Activated T-helper 2 cell treated with anti-CD3 and anti-CD28 coated beads, Interferon-gamma antibody, Interleukin-2, Interleukin-4, amounts not matched to agents 10 μg/mL and 5 μg/mL and 100 μg/mL, durations not matched to agents 14 hours and 24 hours and 36 hours (primary cell): ENCODE measurements at places on chromosomes 16 and 17. TPM values are rescaled to one million over a fixed set of nuclear protein-coding genes. Genes with fewer than 3 reads are reported as not detected.
A peak's percentile ranks its signal among the peaks of the same experiment; 100 is the strongest.

DNA sequence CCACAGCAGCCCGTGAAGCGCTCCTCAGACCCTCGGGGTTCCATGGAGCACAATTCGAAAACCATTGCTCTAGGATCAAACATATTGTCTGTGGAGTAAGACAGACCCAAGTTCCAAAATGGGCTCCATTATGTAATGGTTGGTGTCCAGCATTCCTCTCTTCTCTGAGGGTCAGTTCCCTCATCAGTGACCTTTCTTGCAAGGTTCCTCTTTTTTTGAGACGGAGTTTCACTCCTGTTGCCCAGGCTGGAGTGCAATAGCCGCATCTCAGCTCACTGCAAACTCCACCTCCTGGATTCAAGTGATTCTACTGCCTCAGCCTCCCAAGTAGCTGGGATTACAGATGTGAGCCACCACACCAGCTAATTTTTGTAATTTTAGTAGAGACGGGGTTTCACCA, 28.4 kb downstream of the PLXDC1 start:
- no peaks in the 10 kb centered on the region for H3K4me1 ChIP-seq
- no peaks in the 10 kb centered on the region for H3K36me3 ChIP-seq
- no peak for DNase-seq

DNA sequence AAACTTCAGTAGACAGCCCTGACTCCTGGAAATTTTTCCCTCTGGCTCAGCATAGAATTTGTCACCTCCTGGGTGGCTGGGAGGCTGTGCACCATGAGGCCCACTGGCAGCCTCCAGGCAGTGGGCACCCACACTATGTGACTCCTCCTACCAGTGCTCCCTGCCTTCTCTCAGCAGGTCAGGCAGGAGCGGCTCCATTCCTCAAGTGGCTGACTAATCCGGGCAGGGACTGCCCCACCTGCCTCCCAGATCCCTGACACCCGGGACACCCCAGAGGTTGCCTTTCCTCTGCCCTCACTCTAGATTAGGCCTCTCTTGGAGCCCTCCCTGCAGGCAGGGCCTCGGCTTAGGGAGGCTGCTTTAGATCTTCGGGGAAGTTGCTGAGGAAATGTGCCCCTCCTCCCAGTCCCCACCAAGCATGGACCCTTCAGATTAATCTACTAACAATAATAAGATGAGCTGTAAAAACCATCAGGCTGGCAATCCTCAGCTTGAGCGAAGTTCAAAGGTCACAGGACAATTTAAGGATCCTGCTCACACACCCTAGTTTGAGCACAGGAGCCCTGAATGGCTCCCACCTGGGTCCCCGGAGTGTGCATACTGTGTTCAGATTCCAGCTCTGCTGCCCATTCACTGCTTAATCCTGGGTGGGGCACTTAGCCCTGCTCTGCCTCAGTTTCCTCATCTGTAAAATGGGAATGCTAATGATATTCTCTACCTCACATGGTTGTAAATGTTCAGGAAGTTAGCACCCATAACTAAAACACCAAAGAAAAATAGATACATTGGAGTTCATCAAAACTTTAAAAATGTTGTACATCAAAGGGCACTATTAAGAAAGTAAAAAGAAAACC, 10.0 kb upstream of the MYCBPAP start:
- no peaks in the 10 kb centered on the region for H3K36me3 ChIP-seq
- peaks cover 2% of the 10 kb centered on the region for H3K27me3 ChIP-seq
- no peak for DNase-seq
- H3K4me1 ChIP-seq: peaks cover 3% of the 10 kb centered on the region
- H3K4me3 ChIP-seq: no peak overlapping the region

GRCh38 chr17:2362881-2363280, 25.6 kb downstream of the SGSM2 start:
- H3K27ac ChIP-seq: no peak overlapping the region
- peaks cover 3% of the 10 kb centered on the region for H3K36me3 ChIP-seq
- no peak for DNase-seq
- H3K4me1 ChIP-seq: no peaks in the 10 kb centered on the region
- no peak overlapping the region for H3K4me3 ChIP-seq

- no peak for DNase-seq
- H3K4me1 ChIP-seq: peaks cover 32% of the 10 kb centered on the region
- H3K27ac ChIP-seq: peak overlapping the region; percentile 17
- peak overlapping the region; percentile 96 for H3K4me3 ChIP-seq
Observed at GRCh38 chr16:23679986-23680336, 1.3 kb downstream of the PLK1 start.

Gene KRTAP2-4
- not detected in 2 replicates for total RNA-seq

DNA sequence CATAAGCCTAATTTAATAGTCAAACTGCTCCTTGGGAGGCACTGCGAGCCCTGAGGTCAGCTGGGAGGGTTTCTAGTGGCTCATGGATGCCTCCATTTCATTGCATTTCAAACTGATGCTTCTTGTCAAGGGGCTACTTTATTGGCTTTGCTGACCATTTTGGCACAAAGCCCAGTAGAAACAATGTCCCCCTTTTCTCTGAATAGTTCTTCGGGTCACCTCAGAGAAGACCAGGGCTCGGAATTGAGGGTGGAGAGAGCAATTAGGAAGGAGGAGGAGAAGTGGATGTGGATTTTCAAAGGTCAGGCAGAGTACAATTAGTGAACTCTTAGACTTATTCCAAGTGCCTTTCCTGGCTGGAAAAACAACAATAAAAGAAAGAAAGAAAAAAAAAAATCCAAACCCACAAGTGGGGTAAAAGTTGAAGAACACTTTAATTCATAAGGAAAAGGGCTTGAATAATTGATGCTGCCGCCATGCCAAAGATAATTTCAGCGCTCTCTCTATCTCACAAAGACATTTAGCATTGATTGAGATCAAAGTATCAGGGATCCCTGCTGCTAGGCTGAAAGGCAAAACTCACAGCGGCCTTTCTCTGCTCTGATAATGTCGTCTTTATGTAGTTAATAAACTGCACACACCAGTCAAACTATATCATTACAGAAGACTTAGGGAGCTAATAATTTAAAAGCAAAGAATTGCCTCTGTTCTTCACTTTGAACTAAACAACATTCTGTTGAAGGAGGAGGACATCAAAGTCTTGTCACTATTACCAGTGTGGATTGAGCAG, 122.7 kb downstream of the RGS9 start:
- no peak overlapping the region for H3K27ac ChIP-seq
- no peaks in the 10 kb centered on the region for H3K36me3 ChIP-seq
- no peak for DNase-seq

- H3K4me3 ChIP-seq: peak overlapping the region; percentile 92
- H3K27me3 ChIP-seq: no peaks in the 10 kb centered on the region
- H3K4me1 ChIP-seq: peaks cover 37% of the 10 kb centered on the region
- peak overlapping the region; percentile 90 for H3K27ac ChIP-seq
- peak; percentile 59 for DNase-seq
Observed at GRCh38 chr17:7560172-7561027, 1.3 kb upstream of the SENP3 start.

DNA sequence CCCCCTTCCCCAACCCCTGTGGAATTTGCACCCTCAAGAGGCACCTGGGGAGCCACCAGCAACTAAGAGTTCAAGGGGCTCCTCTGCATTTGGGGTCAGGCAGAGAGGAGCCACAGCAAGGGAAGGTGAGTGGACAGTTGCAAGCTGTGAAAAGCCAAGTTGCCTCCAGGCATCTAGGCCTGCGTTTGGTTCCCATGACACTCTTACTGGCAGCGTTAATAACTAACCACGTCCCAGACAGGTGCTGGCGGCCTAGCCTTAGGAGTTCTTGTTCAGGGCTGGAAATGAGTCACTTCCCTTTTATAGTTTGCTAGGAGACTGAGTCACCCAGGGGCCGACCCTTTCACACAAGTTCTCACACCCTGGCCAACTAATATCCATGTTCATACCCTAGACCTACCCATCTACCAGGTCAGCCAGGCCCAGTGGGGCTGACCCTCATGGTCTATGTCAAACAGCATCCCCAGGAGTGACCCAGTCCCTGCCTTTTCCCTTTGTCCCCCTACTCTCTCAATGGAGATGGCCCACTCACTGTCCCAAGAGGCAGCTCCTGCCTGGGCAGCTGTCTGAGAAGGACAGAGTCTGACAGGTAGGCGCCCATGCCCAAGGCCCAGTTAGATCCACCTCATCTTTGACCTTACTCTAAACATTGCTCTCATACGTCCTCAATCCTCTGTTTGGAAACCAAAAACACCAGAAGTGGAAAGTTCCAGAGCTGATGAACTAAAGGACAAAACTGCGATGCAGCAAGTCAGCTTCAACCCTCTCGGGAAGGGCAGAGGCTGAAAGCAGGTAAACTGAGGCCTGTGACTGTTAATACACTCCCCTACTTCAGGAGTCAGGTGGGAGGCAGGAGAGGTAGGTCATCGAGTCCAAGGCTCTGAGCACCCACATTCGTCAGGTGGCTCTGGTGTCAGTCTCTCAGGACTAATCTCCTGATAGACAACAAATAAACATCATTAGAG, 300.6 kb downstream of the SOX9 start:
- H3K4me3 ChIP-seq: no peak overlapping the region
- no peak for DNase-seq
- no peaks in the 10 kb centered on the region for H3K36me3 ChIP-seq
- H3K4me1 ChIP-seq: peaks cover 4% of the 10 kb centered on the region
- no peak overlapping the region for H3K27ac ChIP-seq
- H3K27me3 ChIP-seq: no peaks in the 10 kb centered on the region

Gene AOC3
- 1.6 and 2.4 TPM in 2 replicates for total RNA-seq

Gene ALOX12B
- 0.87 and 1.4 TPM in 2 replicates for total RNA-seq

Gene DPEP2
- total RNA-seq: 3.7 and 4.3 TPM in 2 replicates

DNA sequence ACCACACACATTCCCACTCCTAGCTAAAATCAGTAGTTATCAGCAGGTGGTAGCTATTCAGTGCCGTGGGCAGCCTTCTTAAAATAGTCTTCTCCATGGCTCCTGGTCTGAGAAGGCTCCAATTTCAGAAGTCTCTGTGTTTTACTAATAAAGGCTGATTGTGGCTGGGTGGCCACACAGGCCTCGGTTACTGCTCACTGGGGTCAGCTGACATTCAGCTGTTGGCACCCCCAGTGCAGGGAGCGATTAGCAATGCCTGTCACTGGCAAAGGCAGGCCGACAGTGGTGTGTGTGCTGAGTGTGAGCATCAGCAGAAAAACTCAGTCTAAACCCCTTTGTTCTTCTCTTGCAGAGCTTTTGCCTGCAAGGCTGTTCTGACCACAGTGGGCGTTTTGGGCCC, 16.6 kb upstream of the DBNDD1 start:
- H3K27me3 ChIP-seq: no peaks in the 10 kb centered on the region
- H3K36me3 ChIP-seq: no peaks in the 10 kb centered on the region
- no peaks in the 10 kb centered on the region for H3K4me1 ChIP-seq
- no peak for DNase-seq

DNA sequence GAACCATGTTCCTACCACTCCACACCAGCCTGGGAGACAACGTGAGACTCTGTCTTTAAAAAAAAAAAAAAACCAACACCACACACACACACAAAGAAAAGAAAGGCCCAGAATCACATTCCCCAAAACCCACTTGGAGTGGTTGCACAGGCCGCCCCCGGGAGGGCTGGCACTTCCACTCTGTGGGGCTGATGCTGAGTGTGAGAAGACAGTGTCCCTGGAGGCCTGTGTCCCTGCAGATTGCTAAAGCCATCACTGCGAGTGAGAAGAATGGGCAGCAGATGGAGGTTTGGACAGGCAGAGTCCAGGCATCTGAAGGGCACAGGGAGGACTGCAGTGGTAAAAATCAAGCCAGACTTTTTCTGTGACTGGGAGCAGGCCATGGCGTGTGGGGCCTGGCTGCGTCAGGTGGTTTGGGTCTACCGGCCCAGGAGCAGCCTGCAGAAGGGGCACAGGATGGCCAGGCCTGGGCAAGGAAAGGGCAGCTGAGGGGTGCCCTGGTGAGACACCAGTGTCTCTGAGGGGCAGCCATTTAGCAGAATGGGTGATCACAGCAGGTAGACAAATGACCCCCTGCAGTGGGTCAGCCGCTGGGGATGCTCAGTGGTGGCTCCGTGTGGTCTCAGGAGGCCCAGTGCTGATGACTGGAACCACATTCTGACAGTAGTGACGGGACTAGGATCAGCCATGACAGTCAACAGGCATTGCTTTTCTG, 13.1 kb downstream of the CTRB2 start:
- H3K4me1 ChIP-seq: no peaks in the 10 kb centered on the region
- peaks cover 25% of the 10 kb centered on the region for H3K27me3 ChIP-seq
- no peak overlapping the region for H3K4me3 ChIP-seq
- H3K27ac ChIP-seq: no peak overlapping the region

- DNase-seq: no peak
- H3K27me3 ChIP-seq: peaks cover 8% of the 10 kb centered on the region
- H3K4me3 ChIP-seq: no peak overlapping the region
- H3K36me3 ChIP-seq: no peaks in the 10 kb centered on the region
Observed at GRCh38 chr17:56244268-56244890, 91.1 kb downstream of the ANKFN1 start.

Gene KRT27
- not detected in 2 replicates for total RNA-seq

DNA sequence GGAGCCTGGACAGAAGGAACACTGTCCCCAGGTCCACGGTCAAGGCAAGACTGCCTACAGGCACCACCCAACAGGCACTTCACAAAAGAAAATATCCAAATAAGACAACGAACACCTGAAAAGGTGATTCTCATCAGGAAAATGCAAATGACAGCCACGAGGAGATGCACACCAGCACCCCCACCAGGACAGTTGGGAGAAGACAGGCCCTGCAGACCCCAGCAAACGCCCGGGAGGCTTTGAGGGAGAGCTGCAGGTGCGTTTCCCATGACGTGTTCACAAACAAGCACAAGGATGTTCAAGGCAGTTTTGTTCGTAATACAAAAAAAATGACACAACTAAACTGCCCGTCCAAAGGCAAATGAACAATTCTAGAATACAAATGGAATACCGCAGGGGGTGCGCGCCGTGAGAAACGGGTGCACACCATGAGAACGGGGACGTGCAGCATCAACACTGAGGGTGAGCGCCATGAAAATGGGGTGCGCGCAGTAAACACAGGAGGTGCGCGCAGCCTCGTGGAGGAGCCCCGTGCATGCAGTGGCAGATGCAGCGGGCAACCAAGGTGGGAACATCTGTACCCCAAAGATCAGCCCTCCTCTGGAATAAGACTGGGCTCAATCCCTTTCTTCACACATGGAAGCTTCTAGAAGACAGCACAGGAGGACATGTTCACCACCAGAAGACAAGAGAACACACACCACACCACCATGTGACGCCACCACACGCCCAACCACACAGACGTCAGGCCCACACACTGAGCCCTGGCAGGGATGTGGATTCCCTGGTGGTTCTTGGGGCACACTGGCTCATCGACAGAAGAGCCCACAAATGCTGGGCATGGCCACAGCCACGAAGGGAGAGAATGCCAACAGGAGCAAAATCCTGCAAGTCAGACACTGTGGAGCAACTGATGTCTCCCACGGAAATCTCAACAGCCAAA, 91.2 kb downstream of the ZNF778 start:
- H3K4me3 ChIP-seq: no peak overlapping the region
- H3K36me3 ChIP-seq: peaks cover 40% of the 10 kb centered on the region

DNA sequence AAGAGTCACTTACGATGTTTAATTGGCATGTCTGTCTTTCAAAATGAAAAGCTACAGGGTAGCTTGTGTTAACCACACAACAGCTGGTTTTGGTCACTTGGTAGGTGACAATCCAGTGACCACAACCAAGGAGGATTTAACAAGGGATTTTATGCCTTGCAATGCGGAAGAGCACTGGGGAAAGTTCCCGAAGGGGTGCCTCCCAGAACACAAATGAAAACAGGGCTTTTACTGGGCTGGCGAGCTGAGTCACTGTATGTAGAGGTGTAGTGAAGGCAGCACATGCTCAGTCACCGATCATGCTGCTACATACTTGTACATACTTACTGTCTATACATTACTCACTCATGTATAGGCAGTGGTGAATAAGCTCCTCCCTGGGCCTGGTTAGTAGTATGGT, 483.5 kb downstream of the CDH13 start:
- H3K27me3 ChIP-seq: peaks cover 2% of the 10 kb centered on the region
- DNase-seq: no peak
- H3K36me3 ChIP-seq: no peaks in the 10 kb centered on the region
- no peak overlapping the region for H3K27ac ChIP-seq
- H3K4me3 ChIP-seq: no peak overlapping the region

Gene ATAD5
- total RNA-seq: 24.6 and 26.8 TPM in 2 replicates
